ENCODE measurements at places on chromosomes 6 and 20.

- H3K4me1 ChIP-seq, result peaks cover 20% of the 10 kb centered on the region
- peaks cover 3% of the 10 kb centered on the region for H3K36me3 ChIP-seq
- H3K27me3 ChIP-seq, result peaks cover 5% of the 10 kb centered on the region
- H3K27ac ChIP-seq, result no peak overlapping the region
- H3K4me3 ChIP-seq, result no peak overlapping the region
Measured at GRCh38 chr20:21394551-21394950, 2.8 kb downstream of the NKX2-4 start.

DNA sequence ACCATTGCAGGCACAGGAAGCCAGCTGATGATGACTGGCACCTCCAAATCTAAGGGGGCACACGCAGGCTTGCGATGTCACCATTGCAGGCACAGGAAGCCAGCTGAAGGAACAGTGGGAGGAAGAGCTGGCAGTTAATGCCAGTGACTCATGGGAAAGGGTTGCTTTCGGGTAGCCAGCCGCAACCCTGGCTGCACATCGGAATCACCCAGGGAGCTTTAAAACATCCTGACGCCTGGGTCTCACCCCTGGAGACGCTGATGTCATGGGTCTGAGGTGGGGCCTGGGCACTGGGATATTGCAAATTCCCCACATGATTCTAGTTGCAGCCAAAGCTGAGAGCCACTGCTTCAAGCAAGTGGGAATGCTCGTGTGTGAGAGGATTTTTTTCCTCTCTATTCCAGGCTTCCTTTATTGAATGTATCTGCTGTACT lies 16.1 kb upstream of the CCN6 start:
- no peak for DNase-seq
- no peaks in the 10 kb centered on the region for H3K36me3 ChIP-seq
- no peaks in the 10 kb centered on the region for H3K27me3 ChIP-seq
- H3K4me1 ChIP-seq, result no peaks in the 10 kb centered on the region
- no peak overlapping the region for H3K27ac ChIP-seq

DNA sequence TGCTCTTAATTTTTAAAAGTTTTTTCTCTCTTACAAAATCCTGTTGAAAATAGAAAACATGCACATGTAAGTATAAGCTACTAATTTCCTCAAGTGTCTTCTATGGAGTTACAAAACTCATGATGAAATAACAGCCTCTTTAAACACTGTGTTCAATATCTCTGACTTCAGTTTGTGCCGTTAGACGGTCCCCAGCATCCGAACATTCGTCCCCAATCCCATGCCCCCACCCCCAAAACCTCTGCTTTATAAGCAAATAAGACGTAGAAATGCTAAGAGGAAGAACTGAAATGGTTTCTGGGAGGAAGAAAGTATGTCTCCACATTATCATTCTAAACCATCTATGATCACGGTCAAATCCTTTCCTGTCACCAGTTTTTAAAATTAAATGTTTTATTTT lies 31.7 kb upstream of the MYB start:
- H3K4me3 ChIP-seq, result no peak overlapping the region
- H3K27ac ChIP-seq, result no peak overlapping the region
- H3K36me3 ChIP-seq, result no peaks in the 10 kb centered on the region
- no peaks in the 10 kb centered on the region for H3K27me3 ChIP-seq
- DNase-seq, result no peak
- no peaks in the 10 kb centered on the region for H3K4me1 ChIP-seq

- peaks cover 1% of the 10 kb centered on the region for H3K4me1 ChIP-seq
- no peak overlapping the region for H3K27ac ChIP-seq
- H3K27me3 ChIP-seq, result no peaks in the 10 kb centered on the region
- DNase-seq, result no peak
- no peak overlapping the region for H3K4me3 ChIP-seq
Measured at GRCh38 chr6:106448000-106448426, 87.5 kb downstream of the CRYBG1 start.

- H3K4me1 ChIP-seq, result no peaks in the 10 kb centered on the region
- H3K36me3 ChIP-seq, result no peaks in the 10 kb centered on the region
- no peaks in the 10 kb centered on the region for H3K27me3 ChIP-seq
- H3K27ac ChIP-seq, result no peak overlapping the region
Measured at GRCh38 chr20:16216914-16217230, 356.4 kb downstream of the KIF16B start.
